ENCODE measurements at places on chromosomes 6 and 20. TPM values are rescaled to one million over a fixed set of nuclear protein-coding genes. Genes with fewer than 3 reads are reported as not detected.

MLIP gene
- 10.1 TPM for total RNA-seq

SNAI1 gene
- 3.3 TPM for total RNA-seq

GNMT gene
- total RNA-seq, result not detected

VSTM2L gene
- total RNA-seq, result not detected

STMND1 gene
- total RNA-seq, result not detected

YTHDF1 gene
- 21.4 TPM for total RNA-seq

SLC4A11 gene
- 5.3 TPM for total RNA-seq

PTGIS gene
- total RNA-seq, result 32.1 TPM

PRRT1 gene
- total RNA-seq, result 1.3 TPM

PRICKLE4 gene
- 3.8 TPM for total RNA-seq

SIRPB1 gene
- total RNA-seq, result 4.2 TPM

ZNF341 gene
- total RNA-seq, result 1.0 TPM

Measured in subcutaneous adipose tissue (tissue), 4 donors.